Stimulated activated CD8-positive, alpha-beta memory T cell treated with anti-CD3 and anti-CD28 coated beads, Interleukin-7, amount 100 ng/mL, for 4 hours (primary cell): ENCODE measurements at places on chromosomes 11 and 22.

DNA sequence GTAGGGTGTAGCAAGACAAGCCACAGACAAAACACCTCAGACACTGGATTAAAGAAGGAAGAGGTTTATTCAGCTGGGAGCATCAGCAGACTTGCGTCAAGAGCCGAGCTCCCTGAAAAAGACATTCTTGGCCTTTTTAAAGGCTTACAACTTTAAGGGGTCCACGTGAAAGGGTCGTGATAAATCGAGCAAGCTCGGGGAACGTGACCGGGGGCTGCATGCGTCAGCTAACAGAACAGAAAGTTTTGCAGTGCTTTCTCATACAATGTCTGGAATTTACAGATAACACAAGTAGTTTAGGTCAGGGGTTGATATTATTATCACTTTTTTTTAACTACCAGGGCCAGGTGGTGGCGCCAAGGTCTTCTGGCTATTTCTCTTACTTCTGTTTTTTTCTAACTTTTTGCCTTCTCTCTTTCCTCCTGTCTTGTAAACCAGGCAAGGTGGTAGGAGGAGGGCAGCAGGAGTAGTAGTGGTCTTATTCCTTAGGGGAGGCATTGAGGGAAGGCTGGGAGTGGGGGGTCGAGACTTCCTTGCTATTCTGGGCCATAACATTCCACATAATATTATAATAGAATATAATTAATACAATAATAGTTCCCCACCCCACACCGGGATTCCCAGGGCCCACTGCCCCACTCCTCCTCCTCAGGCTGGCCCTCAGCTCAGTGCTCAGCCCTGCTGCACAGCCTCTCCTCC lies 587 bp upstream of the ALDH3B1 start:
- no peak for DNase-seq

GRCh38 chr22:33798401-33798800 lies 121.9 kb downstream of the LARGE1 start:
- no peak for DNase-seq

DNA sequence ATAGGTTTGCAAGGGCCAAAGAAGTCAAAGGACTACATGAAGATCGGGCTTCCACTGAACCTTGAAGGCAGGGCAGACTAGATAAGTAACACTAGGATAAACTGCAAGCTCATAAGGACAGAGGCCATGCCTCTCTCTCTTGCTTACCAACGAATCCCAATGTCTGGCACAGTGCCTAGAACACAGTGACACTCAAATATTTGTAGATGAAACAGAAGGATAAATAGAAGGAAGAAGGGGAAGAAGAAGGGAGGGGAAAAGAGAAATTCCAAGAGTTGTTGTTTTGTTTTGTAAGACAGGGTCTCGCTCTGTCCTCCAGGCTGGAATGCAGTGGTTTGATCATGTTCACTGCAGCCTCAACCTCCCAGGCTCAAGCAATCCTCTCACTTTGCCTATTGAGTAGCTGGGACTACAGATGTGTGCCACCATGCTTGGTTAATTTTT lies 26.9 kb downstream of the SIK3 start:
- DNase-seq, result no peak

- DNase-seq, result no peak
These were observed 13.0 kb upstream of the CXCR5 start for GRCh38 chr11:118870396-118871343.

GRCh38 chr11:57336111-57336666 lies 497 bp upstream of the SSRP1 start:
- no peak for DNase-seq

DNA sequence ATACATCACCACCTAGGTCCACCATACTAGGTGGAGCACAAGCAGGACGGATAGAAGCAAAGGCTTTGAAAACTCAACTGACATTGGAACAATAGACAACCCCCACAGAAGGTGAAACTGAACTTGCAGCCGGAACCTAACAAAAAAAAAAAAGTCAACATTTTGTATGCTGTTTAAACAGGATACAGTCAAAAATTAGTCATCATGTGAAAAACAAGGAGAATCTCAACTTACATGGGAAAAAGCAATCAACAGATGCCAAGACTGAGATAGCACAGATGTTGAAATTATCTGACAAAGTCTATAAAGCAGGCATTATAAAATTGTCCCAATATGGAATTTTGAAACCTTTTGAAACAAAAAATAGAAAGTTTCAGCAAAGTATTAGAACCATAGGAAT lies 123.8 kb downstream of the RAB38 start:
- DNase-seq, result no peak

DNA sequence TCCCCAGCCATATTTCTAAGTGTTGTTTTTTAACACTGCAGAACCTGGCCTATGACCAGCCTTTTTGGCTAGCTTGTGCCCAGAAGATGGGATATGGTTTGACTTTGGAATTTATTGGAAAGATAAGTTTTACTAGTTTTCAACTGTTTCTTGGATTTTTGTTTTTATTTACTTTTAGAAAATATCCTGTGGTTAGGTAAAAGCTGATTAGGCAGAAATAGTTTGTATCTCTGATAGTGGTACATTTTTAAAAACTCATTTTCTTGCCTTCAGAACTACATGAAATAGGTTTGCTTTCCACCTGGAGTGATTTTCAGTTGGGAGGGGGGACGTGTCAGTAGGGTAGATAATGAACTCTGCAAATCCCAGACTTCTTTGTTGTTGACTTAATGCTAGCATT lies 91.3 kb upstream of the RASSF10 start:
- DNase-seq, result no peak

DNA sequence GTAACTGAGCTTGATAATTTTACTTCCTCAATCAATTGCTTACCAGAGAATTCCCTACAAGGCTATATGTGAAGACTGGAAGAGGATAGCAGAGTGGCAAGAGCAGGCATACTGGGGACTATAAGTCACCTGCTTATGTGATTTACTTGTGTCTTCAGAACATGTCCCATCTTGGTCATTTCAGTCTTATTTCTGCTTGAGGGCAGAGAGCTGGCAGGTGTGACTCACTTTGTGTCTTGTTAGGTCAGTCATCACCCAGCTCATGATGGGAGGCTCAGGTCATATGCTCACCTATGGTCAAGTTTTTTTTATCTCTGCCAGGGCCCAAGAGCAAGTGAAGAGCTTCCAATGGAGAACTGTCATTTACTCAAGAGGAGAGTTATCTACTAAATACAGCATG lies 6.2 kb downstream of the SRSF8 start:
- no peak for DNase-seq

DNA sequence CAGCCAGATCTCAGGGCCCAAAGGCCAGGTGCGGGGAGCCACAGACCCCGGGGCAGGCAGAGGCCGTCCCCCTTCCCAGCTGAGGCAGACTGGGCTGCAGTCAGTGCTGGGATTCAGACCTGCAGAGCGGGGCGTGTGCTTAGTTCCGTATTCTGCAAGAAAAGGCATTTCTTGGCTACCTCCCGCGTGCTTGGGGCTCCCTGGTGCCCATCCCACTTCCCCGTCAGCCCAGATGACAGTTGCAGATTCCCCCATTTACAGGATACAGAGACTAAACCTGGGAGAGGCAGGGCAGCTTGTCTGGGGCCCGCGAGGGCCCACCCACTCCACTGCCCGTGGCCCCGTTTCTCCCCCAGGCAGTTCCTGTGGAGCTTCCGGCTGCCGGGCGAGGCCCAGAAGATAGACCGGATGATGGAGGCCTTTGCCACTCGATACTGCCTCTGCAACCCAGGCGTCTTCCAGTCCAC lies 18.3 kb downstream of the CYTH4 start:
- DNase-seq, result no peak

DNA sequence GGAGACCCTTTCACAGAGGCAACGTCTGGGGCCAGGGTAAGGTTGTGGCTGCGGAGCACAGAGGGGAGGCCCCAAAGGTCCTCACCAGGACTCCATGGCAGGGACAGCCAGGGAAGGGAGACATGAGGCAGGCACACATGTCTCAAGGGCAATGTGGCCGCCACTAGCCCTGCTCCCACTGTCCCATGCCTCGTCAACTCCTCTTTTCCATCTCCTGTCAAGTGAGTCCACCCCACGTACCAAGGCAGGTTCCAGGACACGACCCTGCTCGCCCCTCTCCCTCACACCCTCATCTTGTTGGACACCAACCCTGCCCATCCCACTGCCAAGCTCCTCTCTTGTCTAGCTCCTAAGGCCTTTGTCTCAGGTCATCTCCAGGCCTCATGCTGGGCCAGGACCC lies 73.2 kb downstream of the RRM1 start:
- no peak for DNase-seq

DNA sequence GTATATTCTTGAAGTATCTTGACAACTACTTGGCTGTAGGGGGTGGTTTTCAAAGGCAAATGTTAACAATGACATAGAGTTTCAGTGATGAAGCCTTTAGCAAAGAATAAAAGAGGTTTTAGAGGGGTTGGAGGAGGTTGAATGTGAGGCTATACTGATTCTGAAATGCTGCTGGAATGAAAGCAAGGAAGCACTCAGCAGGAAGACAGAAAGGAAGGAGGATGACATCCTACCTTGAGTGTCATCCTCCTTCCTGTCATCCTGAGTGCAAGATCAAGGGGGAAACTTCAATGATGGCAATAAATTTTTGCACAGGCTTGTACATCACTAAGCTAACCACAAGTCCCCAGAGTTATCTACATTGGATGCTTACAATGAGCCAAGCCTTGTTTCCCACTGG lies 120.5 kb downstream of the APIP start:
- DNase-seq, result no peak

DNA sequence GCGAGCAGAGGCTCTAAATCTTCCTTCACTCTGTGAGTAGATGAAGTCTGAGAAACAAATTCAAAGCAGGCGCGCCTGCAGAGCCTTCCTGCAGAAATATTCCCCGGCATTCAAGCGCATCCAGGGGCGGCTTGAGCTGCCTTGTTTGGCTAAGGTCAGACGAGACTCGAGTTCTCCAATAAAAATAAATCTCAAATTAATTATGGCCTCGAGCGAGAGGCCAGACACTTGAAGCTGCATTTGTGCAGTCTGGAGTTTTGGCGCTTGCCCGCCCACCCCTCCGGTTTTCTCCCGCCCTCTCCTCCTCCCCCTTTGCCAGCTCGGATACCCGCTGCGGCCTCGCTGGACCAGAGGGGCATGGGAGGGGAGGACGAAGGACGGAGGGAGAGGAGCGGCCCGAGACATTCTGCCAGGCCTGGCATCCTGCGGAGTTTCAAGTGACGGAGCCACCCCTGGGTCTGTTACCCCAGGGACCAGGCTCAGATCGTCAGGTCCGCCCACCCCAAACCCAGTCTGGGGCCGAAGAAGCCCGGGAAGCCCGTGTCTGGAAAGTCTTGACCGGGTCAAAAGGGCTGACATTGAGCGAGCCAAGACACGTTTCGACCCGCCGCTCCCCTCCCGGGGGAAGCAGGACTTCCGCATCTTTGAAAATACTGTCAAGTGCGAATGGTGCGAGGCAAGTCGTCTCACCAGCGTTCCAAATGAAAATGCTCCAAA lies 3.8 kb upstream of the FLI1 start:
- no peak for DNase-seq

DNA sequence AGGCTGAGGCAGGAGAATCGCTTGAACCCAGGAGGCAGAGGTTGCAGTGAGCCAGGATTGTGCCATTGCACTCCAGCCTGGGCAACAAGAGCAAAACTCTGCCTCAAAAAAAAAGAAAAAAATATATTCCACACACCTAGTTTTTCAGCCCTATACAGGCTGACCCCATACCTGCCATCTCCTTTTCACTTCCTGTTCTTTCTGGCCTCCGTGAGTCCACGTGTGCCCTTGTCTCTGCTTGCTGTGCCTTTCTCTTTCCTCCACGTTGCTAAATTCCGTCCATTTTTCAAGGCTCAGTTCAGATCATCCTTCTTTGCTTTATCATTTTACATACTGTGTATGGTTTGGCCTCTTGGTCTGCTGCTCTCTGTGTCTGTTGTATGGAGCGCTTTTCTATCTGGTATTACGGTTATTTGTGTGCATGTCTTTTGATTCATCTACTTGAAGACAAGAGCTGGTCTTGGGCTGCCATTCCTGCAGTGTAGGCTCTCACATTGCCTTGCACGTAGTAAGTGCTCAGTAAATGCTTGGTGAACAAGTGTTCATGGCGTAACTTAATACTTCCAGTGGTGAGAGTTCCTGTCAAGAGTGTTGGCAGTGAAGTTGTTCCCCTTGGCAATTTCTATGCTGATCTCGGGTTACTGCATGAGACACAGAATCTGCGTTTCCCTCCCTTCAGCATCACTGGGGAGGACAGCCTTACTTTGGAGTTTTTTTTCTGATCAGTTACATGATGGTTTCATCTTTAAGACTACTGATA lies 57.5 kb downstream of the PTPRJ start:
- DNase-seq, result no peak

- DNase-seq, result no peak
These were observed 236.2 kb downstream of the C11orf87 start for GRCh38 chr11:109658190-109658589.

GRCh38 chr11:74951226-74951625 lies 2.2 kb downstream of the SPCS2 start:
- no peak for DNase-seq

DNA sequence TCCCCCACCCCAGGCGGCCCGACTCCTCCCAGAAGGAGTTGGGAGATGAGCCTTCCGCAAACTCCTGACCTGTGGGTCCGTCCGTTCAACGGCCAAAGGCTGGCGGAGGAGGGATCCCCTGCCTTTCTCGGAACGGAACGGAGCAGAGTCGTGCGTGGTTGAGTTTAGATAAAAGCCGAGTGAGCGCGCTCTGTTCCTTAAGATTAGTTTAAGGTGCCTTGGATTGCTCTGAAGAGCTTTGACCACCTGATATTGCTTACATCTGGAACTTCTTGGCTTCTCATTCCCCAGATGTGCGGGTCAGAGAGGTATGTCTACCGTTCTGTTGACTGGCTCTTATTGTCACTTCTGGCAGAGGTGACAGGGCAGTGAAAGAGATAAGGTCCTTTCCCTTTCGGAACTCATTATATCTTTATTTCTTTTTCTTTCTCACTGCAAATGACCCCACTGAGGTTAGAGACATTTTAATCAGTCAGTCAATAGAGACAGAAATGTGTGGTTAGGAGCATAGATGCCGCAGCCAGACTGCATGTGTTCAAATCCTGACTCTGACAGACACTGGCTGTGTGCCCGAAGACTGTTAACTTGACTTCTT lies at the start of gene TRIM6:
Gene TRIM6 (plus strand): TSS at position 31 of the 595 bp plus-strand sequence. CDS start 261 bp downstream, at position 292.
- no peak for DNase-seq

DNA sequence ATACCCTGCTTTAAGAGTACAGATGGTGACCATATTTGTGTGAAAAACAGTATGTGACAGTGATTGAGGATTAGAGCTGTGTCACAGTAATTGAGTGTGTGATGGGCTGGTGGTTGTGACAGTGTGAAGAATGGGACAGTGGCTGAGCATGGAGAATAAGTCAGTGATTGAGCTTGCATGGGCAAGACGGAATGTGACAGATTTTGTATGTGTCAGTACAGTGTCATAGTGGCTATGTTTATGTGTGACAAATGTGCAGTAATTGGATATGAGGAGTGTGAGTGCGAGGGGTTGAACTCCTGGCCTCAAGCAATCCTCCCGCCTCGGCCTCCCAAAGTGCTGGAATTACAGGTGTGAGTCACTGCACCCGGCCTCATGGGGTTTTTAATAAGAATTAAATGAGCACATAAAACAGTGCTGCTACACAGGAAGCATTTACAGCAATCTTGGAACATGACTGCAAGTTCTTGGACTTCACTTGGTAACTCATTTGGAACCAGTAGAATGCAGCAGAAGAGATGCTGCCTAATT lies 583 bp upstream of the RRAS2 start:
- DNase-seq, result no peak

- DNase-seq, result no peak
These were observed 3.2 kb upstream of the CSDC2 start for GRCh38 chr22:41557401-41558240.

- no peak for DNase-seq
These were observed 7.3 kb downstream of the RELT start for GRCh38 chr11:73383249-73384124.

- DNase-seq, result no peak
These were observed 29.0 kb upstream of the NAP1L4 start for GRCh38 chr11:3021125-3021524.

- DNase-seq, result no peak
These were observed 32.6 kb upstream of the APLP2 start for GRCh38 chr11:130037058-130037457.

- no peak for DNase-seq
These were observed 13.3 kb downstream of the LPXN start for GRCh38 chr11:58562375-58562800.
